ENCODE measurements at places on chromosomes 11 and 22.

GRCh38 chr11:4546878-4547277, 1.9 kb downstream of the OR52M1 start:
- DNase-seq = no peak

DNA sequence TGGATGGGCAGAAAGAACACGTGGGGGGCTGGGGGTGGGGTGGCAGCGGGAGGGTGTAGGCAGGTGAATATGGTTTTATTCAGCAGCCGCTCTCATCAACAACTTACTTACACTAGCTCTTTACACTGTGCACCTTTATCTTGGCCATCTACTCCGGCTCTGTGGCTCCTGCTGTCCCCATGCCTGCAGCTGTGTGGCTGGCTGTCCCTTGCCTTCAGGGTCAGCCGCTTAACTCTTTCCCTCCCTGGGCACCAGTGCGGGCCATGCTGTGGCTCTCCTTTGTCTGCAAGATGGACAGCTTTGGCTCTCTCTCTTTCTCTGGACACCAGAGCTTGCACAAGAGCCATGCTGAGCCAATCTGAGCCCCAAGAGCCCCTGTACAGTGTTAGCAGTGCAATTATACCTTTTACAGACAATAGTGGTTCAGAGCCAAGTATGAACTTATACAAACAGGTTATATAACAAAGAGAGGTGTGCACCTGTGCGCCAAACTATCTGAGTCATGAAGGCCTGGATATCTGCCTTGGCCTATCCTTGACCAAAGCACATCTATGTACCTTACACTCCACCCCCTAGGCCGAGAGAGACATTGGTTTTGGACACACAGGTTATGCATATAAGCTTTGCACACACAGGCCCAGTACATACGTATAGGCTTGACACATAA, 94.3 kb upstream of the CTSC start:
- DNase-seq = no peak

- DNase-seq = no peak
Observed at GRCh38 chr11:72584293-72584938, 89.8 kb downstream of the PDE2A start.

- DNase-seq = no peak
Observed at GRCh38 chr22:48474881-48475280, 1352.8 kb downstream of the BRD1 start.

GRCh38 chr11:120717623-120718022, 206.1 kb downstream of the GRIK4 start:
- DNase-seq = no peak

GRCh38 chr11:34843271-34843670, 72.9 kb downstream of the APIP start:
- no peak for DNase-seq

- no peak for DNase-seq
Observed at GRCh38 chr11:131938351-131938751, 567.9 kb downstream of the NTM start.

DNA sequence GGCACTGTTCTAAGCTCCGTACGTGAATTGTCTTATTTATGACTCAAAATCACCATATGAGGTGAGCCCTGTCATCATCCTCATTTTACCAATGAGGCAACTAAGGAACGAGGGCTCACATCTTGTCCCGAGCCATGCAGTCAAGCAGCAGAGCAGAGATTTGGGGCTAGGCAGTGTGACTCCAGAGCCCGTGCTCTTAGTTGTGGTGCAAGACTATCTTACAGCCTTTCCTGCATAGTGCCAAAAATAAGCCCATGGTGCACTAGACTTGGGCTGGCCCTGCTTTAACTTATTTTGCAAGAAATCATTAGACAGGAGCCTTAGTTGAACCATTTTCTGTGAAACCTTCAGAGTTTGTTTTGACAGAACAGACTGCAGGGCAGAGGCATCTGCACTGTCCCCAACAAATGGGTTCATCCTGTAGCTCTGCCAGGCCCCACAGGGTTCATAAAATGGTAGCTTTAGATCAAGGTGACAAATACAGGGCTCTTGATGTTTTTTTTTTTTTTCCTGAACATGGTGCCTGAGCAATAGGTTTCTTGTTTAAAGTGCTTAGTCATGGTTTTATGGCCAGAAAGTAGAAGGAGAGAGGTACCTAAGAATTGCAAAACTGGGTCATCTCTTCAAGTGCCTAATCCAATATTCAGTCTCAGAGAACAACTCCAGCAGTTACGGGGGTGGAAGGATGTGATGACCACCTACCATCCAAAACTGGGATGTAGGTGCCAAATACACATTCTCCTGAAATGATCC, 56.6 kb downstream of the BMAL1 start:
- DNase-seq = no peak

DNA sequence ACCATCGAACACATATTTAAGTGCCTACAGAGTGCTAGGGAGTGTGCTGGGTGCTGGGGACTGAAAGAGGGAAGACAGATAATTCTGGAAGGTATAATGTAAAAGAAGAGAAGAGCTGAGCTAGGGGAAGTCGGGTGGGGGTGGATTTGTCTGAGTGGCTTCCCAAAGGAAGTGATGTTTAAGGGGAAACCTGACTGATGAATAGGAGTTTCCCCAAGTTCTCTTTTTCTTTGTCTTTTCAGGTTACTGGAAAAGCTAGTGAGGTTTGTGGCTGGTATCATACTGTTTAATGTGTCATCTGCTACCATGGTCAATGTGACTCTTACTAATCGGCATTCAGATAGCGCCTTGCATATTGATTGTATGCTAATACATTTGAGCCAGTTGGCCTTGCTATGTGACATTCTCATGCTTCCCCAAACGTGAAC, 151.6 kb upstream of the MTMR2 start:
- no peak for DNase-seq

GRCh38 chr11:45429719-45430118, 143.6 kb upstream of the SYT13 start:
- DNase-seq = no peak

GRCh38 chr11:117606211-117606610, 190.8 kb downstream of the DSCAML1 start:
- no peak for DNase-seq

GRCh38 chr11:66568124-66568916, at the start of gene CTSF:
TSS of gene CTSF (minus strand) at chr11:66568606. CDS start at chr11:66568486, 120 bp downstream.
- DNase-seq = peak; percentile 72

DNA sequence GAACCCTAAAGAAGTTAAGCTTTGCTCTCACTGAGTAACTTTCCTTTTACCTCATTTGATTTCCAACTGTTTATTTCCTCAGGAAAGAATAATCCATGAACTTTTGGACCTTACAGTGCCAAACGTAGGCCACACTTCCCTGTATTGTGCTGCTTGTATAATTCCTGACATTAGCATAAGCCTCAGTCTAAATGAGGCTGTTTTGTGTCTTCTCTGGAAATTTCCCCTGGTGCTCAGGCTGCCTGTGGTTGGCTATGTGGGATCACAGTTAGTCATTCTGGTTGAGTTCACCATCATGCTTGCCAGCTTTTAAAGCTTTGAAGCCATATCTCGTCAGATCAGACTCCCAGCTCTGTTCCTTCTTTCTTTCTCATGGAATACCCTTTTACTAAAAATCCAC, 107.0 kb downstream of the FAM76B start:
- no peak for DNase-seq

DNA sequence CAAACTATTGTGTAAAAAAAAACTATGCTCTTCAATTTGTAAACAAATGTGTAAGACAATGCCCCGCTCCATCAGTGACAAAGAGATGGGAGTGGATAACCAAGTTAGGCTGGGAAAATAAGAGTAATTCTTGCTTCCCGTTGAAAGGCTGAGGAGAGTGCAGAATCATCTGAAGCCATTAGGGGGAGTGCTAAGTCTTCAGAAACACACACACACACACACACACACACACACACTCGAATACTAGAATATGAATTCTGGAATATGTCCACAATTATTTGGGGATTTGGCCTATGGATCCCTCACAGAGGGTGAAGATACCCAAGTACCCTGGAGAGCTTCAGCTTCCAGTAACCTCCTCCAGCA, 27.8 kb upstream of the ROBO3 start:
- peak; percentile 47 for DNase-seq

GRCh38 chr22:30004694-30005093, 75.6 kb upstream of the HORMAD2 start:
- no peak for DNase-seq

- no peak for DNase-seq
Observed at GRCh38 chr22:38736257-38736570, 19.6 kb downstream of the SUN2 start.

DNA sequence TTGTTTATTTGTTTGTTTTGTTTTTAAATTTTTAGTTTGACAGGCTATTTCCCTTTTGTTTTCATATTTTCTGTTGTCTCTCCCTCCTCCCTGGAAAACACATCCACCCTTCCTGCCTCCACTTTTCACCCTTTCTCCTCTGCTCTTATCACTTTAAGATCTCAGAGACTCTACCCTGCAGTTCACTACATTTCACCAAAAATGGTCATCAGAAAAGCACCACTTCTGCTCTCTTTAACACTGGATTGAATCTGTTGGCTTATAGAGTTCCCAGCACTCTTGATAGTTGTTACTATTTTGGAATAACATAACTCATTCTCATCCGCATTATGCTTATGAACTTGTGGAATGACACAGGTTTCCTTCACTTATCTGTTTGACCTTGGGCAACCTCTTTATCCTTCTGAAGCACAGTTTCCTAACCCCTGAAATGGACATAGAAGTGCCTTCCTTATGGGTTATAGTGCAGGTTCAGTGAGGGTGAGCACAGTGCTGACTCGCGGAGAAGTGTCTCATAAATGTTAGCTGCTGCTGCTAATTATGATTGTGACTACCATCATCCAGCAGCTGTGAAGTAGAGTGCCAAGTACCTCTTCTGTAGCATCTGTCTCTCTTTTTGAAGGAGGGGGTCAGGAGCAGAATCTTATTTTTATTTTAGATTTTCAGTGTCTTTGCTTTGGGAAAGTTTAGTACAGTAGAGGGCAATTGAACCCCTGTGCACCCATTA, 15.0 kb downstream of the TEAD1 start:
- DNase-seq = no peak

GRCh38 chr11:99098258-99098657, 77.5 kb downstream of the CNTN5 start:
- DNase-seq = no peak

GRCh38 chr22:25451480-25452114, 112.9 kb upstream of the GRK3 start:
- no peak for DNase-seq

DNA sequence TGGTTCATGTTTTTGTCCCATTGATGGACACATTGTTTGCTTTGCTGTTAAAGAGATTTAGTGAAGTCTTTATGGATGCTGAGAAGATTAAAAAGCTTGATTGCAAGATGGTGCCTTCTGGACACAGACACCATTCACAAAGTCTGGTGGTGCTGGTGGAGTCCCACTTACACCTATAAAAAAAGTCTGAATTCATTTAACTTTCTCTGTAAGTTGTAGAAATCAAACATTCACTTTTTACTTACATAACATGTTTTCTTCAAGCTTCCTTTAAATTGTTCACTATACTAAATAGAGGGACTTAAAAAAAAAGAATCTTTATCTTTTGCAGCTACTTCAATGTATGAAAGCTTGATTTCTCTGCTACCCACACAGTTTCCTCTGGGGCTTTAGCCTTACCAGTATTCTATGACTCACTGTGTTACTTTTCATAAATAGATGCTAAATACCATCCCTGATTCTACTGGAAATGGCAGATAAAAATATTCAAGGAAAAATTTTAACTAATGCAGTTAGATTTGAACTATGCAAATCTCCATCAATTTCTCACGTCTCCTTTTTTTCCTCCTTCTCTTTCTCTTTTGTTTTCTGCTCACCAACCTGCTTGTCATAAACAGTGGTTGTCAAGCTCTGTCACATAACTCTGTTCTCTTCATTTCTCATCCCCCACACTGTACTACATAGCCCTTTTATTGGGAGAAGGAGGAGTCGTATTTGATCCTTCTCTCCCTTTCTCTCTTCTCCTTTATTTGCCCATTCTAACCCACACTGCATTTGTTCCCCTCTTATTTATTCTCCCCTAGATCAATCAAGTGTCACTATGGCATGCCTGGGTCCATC, 89.7 kb downstream of the FAM76B start:
- DNase-seq = no peak

GRCh38 chr11:96339706-96340554, 3.1 kb downstream of the MAML2 start:
- peak; percentile 34 for DNase-seq

GRCh38 chr11:134658481-134659225, 246.6 kb upstream of the B3GAT1 start:
- DNase-seq = no peak

- DNase-seq = peak; percentile 92
Observed at GRCh38 chr22:37559901-37560607, at the start of gene CDC42EP1. TSS of gene CDC42EP1 (plus strand) at chr22:37560480. CDS start at chr22:37566350, 5,870 bp downstream.

GRCh38 chr22:38164551-38164918, 17.1 kb downstream of the PLA2G6 start:
- DNase-seq = no peak

GRCh38 chr22:48734359-48734758, 1093.3 kb downstream of the BRD1 start:
- DNase-seq = no peak

- DNase-seq = no peak
Observed at GRCh38 chr22:29570456-29570855, 10.5 kb downstream of the NIPSNAP1 start.

DNA sequence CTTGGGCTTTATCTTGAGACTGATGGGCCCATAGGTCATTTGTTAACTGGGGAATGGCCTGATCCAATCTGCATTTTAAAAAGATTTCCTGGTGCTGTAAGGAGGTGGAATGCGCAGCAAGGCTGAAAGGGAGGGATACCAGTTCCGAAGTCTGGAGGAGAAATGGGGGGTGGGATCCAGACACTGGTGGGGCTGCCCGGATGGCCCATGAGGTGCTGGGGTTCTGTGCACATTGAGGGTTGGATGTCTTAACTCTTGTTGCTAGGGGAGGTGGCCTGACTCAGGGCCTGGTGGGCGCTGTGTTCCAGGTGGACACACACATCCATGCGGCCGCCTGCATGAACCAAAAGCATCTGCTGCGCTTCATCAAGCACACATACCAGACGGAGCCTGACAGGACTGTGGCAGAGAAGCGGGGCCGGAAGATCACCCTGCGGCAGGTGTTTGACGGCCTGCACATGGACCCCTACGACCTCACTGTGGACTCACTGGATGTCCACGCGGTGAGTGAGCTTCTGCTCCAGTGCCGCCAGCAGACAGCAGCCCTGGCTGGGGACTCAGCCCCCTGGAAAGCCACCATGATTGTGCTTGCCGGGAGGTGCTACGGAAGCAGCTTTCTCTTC, 38.1 kb downstream of the AMPD3 start:
- no peak for DNase-seq

- no peak for DNase-seq
Observed at GRCh38 chr11:118619444-118620197, 12.2 kb downstream of the PHLDB1 start.

DNA sequence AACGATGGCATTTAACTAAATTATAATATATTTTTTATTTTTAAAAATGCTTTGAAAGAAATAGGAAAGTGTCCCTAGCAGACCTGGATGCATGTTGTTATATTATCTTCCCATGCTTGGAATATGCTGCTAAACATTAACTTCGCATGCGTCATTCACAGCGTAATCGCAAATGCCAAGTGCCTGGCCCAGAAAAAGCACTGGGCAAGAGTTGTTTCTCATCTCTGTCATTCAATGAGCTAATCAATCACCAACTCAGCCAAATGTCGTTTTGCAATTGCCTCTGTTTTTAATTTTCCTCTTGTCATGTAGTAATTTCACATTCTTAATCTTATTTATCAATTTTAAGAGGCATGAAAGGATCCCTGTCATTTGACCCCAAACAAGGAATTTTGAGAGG, 1421.9 kb downstream of the BRD1 start:
- DNase-seq = peak; percentile 61

GRCh38 chr11:78244080-78244479, 55.4 kb downstream of the USP35 start:
- no peak for DNase-seq

- no peak for DNase-seq
Observed at GRCh38 chr11:108958368-108959104, 293.7 kb downstream of the DDX10 start.

- no peak for DNase-seq
Observed at GRCh38 chr11:98423933-98424332, 596.8 kb upstream of the CNTN5 start.

All from large intestine (tissue), 12 donors.